Karpas-422 (cell line): ENCODE measurements at places on chromosomes 7 and 10. TPM values are rescaled to one million over a fixed set of nuclear protein-coding genes. Genes with fewer than 3 reads are reported as not detected.

Gene HOXA5
- total RNA-seq: 3.6 and 4.1 TPM in 2 replicates

Gene OR2A42
- not detected in 2 replicates for total RNA-seq

Gene SLC39A12
- total RNA-seq: not detected in 2 replicates

Gene PRKRIP1
- 42.7 and 75.4 TPM in 2 replicates for total RNA-seq

Gene SDK1
- total RNA-seq: not detected in 2 replicates

Gene PDK4
- not detected in 2 replicates for total RNA-seq

Gene ALOX5
- 480 and 661 TPM in 2 replicates for total RNA-seq

Gene LRRC18
- total RNA-seq: 3.4 TPM in 1 of 2 replicates, not detected in the other

GRCh38 chr10:118729641-118730258, 25.0 kb downstream of the CACUL1 start:
- DNase-seq: peak; percentile 79
- peak overlapping the region; percentile 62 for H3K27ac ChIP-seq
- no peak overlapping the region for H3K4me3 ChIP-seq
- peaks cover 40% of the 10 kb centered on the region for H3K4me1 ChIP-seq

- no peaks in the 10 kb centered on the region for H3K36me3 ChIP-seq
- H3K27me3 ChIP-seq: no peaks in the 10 kb centered on the region
- no peak overlapping the region for H3K27ac ChIP-seq
- no peak overlapping the region for H3K4me3 ChIP-seq
- DNase-seq: no peak
These were observed 70.4 kb upstream of the NOBOX start for GRCh38 chr7:144473908-144474307.

- H3K36me3 ChIP-seq: no peaks in the 10 kb centered on the region
- no peaks in the 10 kb centered on the region for H3K27me3 ChIP-seq
- no peak for DNase-seq
- peaks cover 6% of the 10 kb centered on the region; the same call in 1 of the 2 replicates for H3K4me1 ChIP-seq
- no peak overlapping the region for H3K27ac ChIP-seq
These were observed 21.1 kb downstream of the SCART1 start for GRCh38 chr10:133474665-133475424.

GRCh38 chr10:132666705-132667341, 119.1 kb downstream of the NKX6-2 start:
- H3K36me3 ChIP-seq: no peaks in the 10 kb centered on the region
- no peaks in the 10 kb centered on the region for H3K27me3 ChIP-seq
- H3K4me3 ChIP-seq: no peak overlapping the region
- H3K4me1 ChIP-seq: no peaks in the 10 kb centered on the region; the same call in 1 of the 2 replicates
- no peak overlapping the region for H3K27ac ChIP-seq

GRCh38 chr7:20786779-20787659, at the start of gene SP8:
SP8 (minus strand) TSS chr7:20786886; CDS start chr7:20786798, 88 bp downstream.
- no peak within 1 kb of the TSS for H3K4me3 ChIP-seq
- no peak for DNase-seq
- no peaks in the 10 kb centered on the region for H3K27me3 ChIP-seq
- no peaks in the 10 kb centered on the region for H3K4me1 ChIP-seq

- DNase-seq: peak; percentile 2
- H3K4me1 ChIP-seq: no peaks in the 10 kb centered on the region
- H3K27me3 ChIP-seq: no peaks in the 10 kb centered on the region
These were observed 1247.8 kb downstream of the TYW1 start for GRCh38 chr7:68244389-68244788.

DNA sequence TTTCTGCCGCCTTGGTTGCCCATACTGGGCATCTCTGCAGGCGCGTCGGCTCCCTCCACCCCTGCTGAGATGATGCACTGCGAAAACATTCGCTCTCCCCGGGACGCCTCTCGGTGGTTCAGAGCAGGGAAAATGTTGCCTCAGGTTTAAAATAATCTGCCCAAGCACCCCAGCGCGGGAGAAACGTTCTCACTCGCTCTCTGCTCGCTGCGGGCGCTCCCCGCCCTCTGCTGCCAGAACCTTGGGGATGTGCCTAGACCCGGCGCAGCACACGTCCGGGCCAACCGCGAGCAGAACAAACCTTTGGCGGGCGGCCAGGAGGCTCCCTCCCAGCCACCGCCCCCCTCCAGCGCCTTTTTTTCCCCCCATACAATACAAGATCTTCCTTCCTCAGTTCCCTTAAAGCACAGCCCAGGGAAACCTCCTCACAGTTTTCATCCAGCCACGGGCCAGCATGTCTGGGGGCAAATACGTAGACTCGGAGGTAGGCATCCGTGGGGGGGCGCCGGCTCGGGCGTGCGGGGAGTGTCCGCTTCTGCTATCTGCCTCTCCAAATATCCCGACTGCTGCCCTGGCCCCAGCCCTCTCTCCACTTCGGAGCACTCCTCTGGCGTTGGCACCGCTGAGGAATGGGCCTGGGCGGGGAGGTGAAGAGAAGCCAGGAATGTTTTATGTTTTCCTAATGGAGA, at the start of gene CAV1:
Gene CAV1, plus strand, starts transcription at position 428 of the 689 bp plus-strand sequence. Its CDS starts 27 bp downstream, at position 455.
- peaks cover 9% of the 10 kb centered on the region for H3K4me1 ChIP-seq
- H3K36me3 ChIP-seq: no peaks in the 10 kb centered on the region
- H3K4me3 ChIP-seq: peak within 1 kb of the TSS; percentile 40; the same call in 1 of the 2 replicates
- no peak within 1 kb of the TSS for H3K27ac ChIP-seq

- peaks cover 21% of the 10 kb centered on the region for H3K4me1 ChIP-seq
- no peak overlapping the region for H3K4me3 ChIP-seq
- DNase-seq: no peak
These were observed 27.3 kb upstream of the MRC1 start for GRCh38 chr10:17781856-17782255.

DNA sequence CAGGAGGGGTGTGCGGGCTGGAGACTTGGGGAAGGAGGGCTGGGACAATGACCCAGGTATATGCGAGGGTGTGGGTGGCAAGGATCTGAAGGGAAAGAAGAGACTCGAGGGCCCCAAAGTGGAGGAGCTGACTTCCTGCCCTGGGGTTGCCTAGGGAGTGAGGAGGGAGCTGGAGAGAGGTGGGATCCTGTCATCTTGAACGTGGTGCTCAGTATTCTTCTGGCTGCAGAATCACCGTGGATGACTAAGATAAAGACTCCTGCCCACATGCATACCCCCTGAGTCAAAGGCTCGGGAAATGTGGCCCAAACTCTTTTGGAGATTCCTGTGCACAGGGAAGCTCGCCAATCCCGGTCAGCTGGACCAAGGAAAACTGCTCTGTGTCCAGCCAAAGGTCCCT, 31.2 kb downstream of the COL17A1 start:
- H3K27me3 ChIP-seq: no peaks in the 10 kb centered on the region
- no peak overlapping the region for H3K4me3 ChIP-seq
- DNase-seq: no peak
- H3K27ac ChIP-seq: no peak overlapping the region
- no peaks in the 10 kb centered on the region for H3K36me3 ChIP-seq
- H3K4me1 ChIP-seq: peaks cover 6% of the 10 kb centered on the region

- H3K27me3 ChIP-seq: no peaks in the 10 kb centered on the region
- no peak overlapping the region for H3K27ac ChIP-seq
- no peaks in the 10 kb centered on the region for H3K36me3 ChIP-seq
- DNase-seq: no peak
- H3K4me3 ChIP-seq: no peak overlapping the region
These were observed 332.4 kb downstream of the FRMD4A start for GRCh38 chr10:13998163-13998835.

- H3K27ac ChIP-seq: no peak overlapping the region
- DNase-seq: no peak
- H3K36me3 ChIP-seq: no peaks in the 10 kb centered on the region
- no peak overlapping the region for H3K4me3 ChIP-seq
These were observed 241.2 kb downstream of the DNAJB9 start for GRCh38 chr7:108810756-108811385.

GRCh38 chr10:90481326-90481923, 376.4 kb downstream of the HTR7 start:
- H3K36me3 ChIP-seq: no peaks in the 10 kb centered on the region
- no peak for DNase-seq
- H3K27ac ChIP-seq: no peak overlapping the region
- no peaks in the 10 kb centered on the region for H3K4me1 ChIP-seq
- H3K4me3 ChIP-seq: no peak overlapping the region
